ENCODE measurements at places on chromosomes 11 and 22.

DNA sequence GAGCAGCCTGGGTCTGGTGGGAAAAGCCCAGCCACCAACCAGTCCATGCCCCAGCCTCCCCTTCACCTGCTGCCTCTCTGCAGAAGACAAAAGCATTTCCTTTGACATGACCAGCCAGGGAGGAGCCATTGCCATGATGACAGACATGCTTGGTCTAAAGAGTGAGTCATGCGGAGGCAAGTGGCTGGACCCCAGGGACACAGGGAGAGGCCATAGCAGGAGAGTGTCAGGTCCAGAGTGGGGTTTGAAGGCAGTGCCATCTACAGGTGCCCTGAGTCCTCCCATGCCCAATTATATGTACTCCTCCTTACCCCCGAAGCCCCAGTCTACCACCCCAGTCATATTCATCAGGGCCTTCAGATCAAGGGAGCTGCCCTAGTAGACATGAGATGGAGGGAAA is 67.4 kb downstream of the SCN3B start:
- no peaks in the 10 kb centered on the region for H3K36me3 ChIP-seq
- no peak overlapping the region for H3K4me3 ChIP-seq
- H3K4me1 ChIP-seq: no peaks in the 10 kb centered on the region
- DNase-seq: no peak
- H3K27me3 ChIP-seq: no peaks in the 10 kb centered on the region
- no peak overlapping the region for H3K27ac ChIP-seq

GRCh38 chr11:43681401-43681942 is 934 bp downstream of the HSD17B12 start:
- H3K4me3 ChIP-seq: peak overlapping the region; percentile 92
- peak overlapping the region; percentile 98 for H3K27ac ChIP-seq
- peaks cover 25% of the 10 kb centered on the region for H3K4me1 ChIP-seq
- no peak for DNase-seq

GRCh38 chr11:8288166-8288772 is 24.6 kb upstream of the LMO1 start:
- no peaks in the 10 kb centered on the region for H3K36me3 ChIP-seq
- peaks cover 21% of the 10 kb centered on the region for H3K27me3 ChIP-seq
- H3K27ac ChIP-seq: no peak overlapping the region

- no peak overlapping the region for H3K27ac ChIP-seq
- peaks cover 22% of the 10 kb centered on the region for H3K36me3 ChIP-seq
- no peaks in the 10 kb centered on the region for H3K27me3 ChIP-seq
- peak; percentile 37 for DNase-seq
- peaks cover 41% of the 10 kb centered on the region for H3K4me1 ChIP-seq
- H3K4me3 ChIP-seq: no peak overlapping the region
Measured at GRCh38 chr22:37316875-37317371, 34.6 kb downstream of the CYTH4 start.

DNA sequence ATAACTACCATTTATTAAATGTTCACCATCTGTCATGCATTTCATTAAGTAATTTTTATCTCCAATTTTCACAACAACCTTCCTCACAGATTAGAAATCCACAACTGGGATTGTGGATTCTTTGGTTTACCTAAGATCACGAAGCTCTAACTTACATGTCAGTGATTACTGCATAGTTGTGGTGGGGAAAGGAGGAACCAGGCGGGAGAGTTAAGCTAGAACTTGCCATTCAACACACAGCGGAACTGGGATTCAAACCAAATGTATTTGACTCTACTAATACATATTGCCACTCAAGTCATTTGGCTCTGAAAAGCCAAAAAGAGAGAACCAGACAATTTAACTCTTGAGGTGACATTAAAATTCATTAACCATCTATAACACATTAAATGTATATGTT is 10.4 kb upstream of the LAYN start:
- H3K27ac ChIP-seq: no peak overlapping the region
- H3K4me3 ChIP-seq: no peak overlapping the region
- DNase-seq: no peak
- H3K4me1 ChIP-seq: no peaks in the 10 kb centered on the region

DNA sequence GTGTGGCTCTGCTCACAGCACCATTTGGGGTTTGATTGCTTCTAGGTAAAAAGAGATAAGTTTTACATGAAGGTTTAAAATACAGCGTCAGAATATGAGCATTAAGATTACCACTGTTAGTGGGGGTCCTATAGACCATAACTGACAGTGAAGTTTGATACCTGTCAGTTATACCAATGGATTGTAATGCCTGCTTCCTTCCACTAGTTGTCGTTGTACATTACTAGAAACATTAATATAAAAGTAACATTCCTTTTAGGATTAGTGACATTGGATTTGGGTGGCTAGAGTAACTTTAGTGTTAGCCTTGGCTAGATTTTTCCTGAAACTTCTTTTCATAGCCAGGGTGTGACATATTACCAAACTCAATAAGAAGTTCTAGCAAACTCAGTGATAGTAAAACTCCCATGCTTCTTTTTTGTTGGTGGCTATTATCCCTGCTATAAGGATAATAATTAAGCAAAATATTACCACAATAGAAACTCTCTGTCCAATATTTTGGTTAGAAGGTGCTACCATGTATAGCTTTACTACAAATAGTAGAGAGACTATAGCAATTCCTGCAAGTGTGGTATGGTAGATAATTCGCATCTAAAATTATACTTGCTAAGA is 57.1 kb downstream of the FAM181B start:
- no peaks in the 10 kb centered on the region for H3K36me3 ChIP-seq
- DNase-seq: no peak
- no peaks in the 10 kb centered on the region for H3K4me1 ChIP-seq
- H3K27me3 ChIP-seq: peaks cover 36% of the 10 kb centered on the region

- H3K27ac ChIP-seq: no peak overlapping the region
- H3K36me3 ChIP-seq: no peaks in the 10 kb centered on the region
- H3K4me3 ChIP-seq: no peak overlapping the region
- no peaks in the 10 kb centered on the region for H3K4me1 ChIP-seq
- no peaks in the 10 kb centered on the region for H3K27me3 ChIP-seq
Measured at GRCh38 chr11:31437742-31438435, 68.2 kb downstream of the DNAJC24 start.

DNA sequence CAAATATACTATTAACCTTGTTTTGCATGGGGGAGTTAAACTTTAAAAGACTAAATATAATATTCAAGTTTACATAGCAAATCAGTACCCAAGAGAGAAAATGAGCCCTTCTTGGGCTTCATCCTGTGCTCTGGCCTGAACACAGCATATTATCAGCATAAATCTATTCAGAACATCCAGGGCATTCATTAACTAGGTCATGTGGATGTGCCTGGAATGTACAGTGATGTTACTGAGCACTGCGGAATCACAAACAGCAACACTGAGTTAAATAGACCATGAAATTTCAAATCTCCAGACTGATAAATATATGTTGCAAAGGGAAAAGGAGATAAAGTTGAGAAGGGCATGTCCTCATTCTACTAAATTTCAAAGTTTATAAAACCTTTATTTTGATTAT is 426.4 kb downstream of the AASDHPPT start:
- H3K27ac ChIP-seq: no peak overlapping the region
- no peaks in the 10 kb centered on the region for H3K27me3 ChIP-seq
- H3K36me3 ChIP-seq: no peaks in the 10 kb centered on the region
- DNase-seq: no peak

DNA sequence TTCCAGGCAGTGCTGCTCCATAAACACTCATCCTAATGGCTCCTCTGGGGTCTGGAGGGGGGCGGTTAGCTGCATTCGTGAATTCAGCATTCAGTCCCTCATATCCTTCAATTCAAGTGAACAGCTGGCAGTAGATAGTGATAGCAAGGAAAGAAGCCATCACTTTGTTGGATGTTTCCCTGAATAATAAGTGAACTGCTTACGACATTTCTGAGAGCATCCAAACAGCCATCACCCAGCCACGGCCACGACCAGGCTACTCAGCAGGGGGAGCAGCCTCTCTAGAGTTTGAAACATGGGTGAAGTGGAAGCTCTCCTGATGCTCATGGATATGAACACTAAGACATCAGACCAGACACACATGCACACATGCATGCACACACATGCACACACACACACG is 163.6 kb downstream of the NTM start:
- no peak overlapping the region for H3K27ac ChIP-seq
- no peak for DNase-seq
- no peaks in the 10 kb centered on the region for H3K36me3 ChIP-seq
- H3K4me1 ChIP-seq: no peaks in the 10 kb centered on the region

DNA sequence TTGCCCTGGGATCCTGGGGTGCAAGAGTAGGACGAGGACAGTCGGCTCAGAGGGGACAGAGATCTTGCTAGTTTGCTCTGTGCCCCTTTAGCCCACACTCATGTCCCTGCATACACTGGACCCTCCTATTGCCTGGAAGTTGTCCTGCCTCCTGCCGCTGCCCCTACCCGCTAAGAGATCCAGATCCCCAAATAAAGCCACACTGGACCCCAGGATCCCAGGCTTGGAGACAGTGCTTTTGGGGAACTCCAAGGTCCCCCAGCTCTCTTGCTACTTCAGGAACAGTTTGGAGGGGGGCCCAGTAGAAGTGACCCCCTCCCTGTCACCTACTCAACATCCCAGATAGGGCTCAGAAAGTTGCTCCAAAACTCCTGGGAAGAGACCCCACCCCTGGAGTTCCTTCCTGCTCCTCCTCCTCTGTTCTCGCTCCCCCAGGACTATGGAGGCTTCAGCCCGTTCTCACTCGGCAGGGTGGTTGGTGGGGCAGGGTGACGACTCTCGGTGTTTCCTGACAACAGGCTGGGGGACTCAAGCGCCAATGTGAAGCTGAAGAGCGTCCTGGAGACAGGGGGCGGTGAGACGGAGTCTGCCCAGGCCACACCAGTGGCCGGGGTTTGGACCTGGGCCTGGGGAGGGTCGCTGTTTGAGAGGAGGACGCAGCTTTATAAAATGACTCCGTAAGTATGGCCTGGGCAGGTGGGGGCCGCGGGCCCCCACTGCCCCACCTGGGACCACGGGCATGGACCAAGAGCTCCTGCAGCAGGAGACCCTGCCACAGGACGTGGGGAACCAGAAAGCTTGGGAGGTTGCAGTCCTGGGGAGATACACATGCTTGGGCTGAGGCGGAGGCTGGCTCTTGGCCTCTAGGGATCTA is 19.2 kb upstream of the TUB start:
- no peaks in the 10 kb centered on the region for H3K36me3 ChIP-seq
- H3K4me1 ChIP-seq: no peaks in the 10 kb centered on the region
- H3K27ac ChIP-seq: no peak overlapping the region
- H3K4me3 ChIP-seq: no peak overlapping the region
- no peaks in the 10 kb centered on the region for H3K27me3 ChIP-seq

DNA sequence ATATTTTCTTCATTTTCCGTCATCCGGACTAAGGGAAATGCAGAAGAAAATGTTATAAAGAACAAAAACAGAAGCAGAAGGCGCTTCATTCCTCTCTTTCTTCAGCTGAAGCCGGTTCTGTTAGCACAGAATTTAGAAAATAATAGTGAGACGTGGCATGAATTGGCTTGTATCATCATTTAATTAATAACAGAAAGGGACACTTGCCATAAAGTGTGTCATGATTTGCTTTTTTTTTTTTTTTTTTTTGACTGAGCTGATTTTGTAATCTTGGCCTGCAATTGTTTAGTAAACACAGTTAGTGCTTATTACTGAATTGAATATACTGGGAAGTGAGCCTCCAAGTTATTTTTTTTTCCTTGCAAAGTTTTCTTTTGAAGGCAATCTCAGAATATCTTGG is at the start of gene MMP27:
Gene MMP27, minus strand, starts transcription at position 144 of the 400 bp plus-strand sequence. Its CDS starts 55 bp downstream, at position 89.
- no peak for DNase-seq
- no peaks in the 10 kb centered on the region for H3K36me3 ChIP-seq
- H3K4me3 ChIP-seq: no peak within 1 kb of the TSS
- no peak within 1 kb of the TSS for H3K27ac ChIP-seq
- peaks cover 20% of the 10 kb centered on the region for H3K27me3 ChIP-seq
- no peaks in the 10 kb centered on the region for H3K4me1 ChIP-seq

DNA sequence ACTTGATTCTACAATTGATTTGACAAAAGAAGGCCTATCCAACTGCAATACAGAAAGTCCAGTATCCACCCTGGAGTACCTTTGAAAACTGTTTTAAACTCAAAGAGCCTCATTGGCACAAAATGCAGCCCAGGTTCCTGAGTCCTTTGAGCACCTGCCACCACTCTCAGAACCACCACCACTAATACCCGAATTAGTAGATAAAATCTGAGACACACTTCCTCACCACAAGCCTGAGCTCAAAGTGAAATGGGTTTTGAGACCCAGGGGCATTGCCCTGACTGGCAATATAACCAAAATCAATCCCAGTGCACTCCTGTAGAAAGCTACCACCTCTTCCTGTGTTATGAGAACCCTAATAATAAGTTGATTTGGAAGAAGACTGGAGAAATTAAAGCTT is 215.7 kb downstream of the CSNK2A3 start:
- no peak for DNase-seq
- H3K36me3 ChIP-seq: no peaks in the 10 kb centered on the region
- H3K4me3 ChIP-seq: no peak overlapping the region
- no peak overlapping the region for H3K27ac ChIP-seq
- peaks cover 8% of the 10 kb centered on the region for H3K4me1 ChIP-seq

DNA sequence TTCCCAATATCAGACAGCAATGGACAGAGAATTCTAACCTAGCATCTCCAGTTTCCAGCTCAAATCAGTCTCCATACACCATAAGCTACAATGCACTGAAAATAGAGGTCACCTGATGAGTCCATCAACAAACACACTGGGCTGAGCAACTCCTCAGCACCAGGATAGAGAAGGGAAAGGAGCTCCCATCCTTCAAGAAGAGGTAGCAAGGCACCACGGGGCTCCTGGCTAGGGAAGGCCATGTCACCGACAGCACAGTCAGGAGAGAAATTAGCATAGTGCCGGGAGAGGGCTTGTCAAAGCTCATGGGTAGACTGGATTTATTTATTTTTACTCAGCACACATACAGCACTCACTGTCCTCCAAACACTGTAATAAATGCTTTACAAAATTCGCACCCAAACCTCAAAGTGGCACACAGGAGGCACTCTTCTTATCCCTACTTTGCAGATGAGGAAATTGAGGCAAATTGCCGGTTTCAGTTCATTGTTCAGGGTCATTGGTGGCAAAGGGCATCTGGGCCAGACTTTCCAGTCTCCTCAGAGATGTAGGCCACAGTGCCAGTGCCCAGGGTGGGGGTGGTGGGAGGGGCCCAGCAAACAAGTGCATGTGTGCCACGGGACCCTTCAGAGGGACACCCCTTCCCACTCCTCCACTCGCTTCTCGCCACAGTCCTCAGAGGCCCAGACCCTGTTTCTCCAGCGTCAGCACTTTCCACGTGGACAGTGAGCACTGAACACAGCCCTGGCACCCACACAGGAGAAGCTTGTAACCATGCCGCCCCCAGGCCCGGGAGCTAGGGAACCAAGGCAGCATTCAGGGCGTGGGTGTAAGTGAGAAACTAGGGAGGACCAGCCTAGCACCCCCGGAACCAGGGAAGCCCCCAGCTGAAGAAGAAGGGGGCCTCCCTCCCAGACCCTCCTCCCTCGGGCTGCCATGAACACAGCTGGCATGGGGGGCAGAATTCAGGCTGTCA is 1417.4 kb downstream of the TBC1D22A start:
- H3K4me3 ChIP-seq: no peak overlapping the region
- peaks cover 8% of the 10 kb centered on the region for H3K4me1 ChIP-seq
- DNase-seq: peak; percentile 9
- no peaks in the 10 kb centered on the region for H3K27me3 ChIP-seq

All from central memory CD8-positive, alpha-beta T cell (primary cell).